ENCODE measurements at places on chromosomes 5 and 9.

GRCh38 chr5:35938568-35939227 lies at the start of gene CAPSL:
Gene CAPSL (minus strand): TSS chr5:35938622. CDS start chr5:35921120, 17,502 bp downstream.
- DNase-seq, result no peak

- no peak for DNase-seq
Measured at GRCh38 chr5:178193251-178193809, 6.2 kb upstream of the GMCL2 start.

DNA sequence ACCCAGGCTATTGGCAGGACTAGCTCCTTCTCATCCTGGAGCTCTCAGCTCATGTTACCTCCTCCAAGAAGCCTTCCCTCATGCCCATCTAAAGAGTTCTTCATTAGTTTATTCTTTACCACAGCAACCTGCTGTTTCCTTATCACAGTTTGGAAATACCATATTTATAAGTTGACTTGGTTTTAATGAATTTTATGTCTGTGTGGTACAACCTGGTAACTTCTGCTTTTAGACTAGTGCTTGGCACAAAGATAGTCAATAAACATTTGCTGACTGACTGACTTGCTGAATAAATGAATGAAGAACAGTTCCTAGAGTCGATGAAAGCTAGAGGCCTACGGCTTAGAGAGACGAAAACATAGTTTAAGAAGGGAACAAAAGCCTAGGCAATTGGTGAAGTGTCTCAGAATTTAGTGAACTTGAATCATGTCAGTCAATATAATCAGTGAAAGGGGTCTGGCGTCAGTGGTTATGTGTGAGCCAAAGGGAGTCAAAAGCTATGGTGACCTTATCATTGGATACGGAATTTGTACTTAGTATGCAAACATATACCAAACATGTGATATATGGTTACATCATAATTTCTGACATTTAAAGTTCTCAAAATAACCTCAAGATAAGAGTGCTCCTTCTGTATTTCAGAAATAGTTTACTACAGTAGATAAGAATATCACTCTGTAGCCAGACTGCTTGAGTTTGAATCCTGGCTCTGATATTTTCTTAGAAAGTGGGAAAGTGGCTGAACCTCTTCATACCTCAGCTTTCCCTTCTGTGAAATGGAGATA lies 239.5 kb downstream of the MCTP1 start:
- DNase-seq, result no peak

DNA sequence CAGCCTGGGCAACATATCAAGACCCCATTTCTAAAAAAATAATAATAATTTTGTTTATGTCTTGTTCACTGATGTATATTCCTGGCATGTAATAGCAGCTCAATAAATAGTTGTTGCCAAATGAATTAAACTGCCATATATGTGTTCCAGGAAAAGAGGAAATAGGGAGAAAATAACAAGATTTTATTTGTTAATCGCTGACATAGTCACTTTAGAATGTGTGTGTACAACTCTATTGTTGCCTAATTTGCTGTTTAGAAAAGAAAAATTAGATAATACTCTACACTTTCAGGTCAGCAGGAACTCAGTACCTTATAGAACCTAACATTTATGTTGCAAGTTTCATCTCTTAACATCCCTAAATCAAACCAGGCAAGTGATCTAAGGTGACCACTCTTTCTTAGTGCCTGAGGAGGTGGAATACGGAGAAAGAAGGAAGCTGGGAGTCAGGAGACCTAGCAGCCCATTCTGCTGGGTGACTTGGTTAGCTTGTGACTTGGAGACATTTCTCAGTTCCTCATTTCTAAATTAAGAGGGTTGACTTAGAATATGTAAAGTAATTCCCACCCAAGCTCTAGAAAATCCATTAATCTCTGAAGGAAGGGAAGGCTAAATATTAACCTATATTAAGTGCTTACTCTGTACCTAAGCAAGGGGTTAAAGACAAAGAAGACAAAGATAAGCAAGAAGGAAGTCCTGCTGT lies 110.3 kb upstream of the IQGAP2 start:
- no peak for DNase-seq

DNA sequence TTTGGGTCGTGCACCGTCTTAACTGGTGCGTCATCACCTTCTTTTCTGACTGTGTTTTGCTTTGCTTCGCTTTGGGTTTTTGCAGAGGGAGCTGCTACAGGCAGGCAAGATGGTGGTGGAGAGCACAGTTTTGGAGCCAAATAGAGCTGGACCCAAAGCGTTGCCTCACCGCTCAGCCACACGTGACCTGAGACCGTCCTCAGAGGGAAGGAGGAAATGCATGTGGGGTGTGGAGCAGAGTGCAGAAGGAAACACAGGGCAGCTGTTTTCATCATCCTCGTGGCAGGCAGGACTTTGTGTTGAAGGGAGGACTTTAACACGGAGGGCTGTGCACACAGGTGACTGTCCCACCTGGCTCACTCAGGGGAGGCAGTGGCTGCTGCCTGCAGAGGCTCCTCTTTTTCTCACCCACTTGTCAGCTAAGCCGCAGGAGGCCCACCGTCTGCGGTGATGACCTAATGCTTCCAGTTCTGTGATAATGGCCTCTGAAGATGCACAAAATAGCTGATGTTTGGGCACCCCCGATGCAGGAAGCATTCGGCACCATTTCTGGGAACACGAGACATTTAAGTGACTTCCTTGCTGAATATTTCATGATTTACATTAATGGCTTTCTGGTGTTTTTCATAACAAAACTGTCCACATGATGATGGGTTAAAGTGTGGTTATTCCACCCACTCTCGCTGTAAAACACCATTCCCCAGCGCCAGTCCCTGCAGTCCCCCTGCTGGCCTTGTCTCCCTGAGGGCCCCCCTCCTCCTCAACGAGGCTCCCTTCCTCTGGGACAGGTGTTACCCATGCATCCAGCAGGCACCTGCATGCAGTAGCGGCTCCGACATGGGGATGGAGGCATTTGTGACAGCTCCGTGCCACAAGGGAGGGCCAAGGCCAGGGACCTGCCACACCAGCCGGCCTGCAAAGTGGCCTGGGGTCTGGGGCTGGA lies 12.4 kb upstream of the UBAC1 start:
- DNase-seq, result no peak

- no peak for DNase-seq
Measured at GRCh38 chr5:116569999-116570398, 4.6 kb downstream of the SEMA6A start.

DNA sequence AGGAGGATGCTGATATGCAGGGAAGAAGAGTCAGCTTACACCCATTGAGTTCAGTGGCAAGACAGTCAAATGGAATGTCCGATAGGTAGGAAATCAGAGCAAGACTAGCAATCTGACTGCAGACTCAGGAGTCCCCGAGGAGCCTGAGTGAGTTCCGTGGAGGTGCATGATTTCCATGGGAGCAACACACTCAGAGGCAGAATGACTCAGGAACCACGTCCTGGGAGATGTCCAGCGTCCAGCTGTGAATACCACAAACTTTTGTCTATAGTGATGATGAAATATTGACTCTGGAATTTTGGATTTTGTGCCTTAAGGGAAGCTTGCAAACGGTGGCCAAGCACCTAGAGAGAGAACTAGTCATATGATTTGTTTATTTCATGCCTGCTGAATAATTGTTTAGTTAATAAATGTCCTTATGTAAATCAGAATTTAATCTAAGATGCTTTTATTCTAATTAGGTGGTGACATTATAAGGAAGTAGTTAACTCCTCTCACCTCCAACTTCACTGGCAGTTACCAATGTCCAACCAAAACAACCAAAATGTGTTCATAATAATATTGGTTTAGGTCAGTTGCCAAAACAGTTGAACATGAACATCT lies 100.4 kb downstream of the PDE4D start:
- no peak for DNase-seq

DNA sequence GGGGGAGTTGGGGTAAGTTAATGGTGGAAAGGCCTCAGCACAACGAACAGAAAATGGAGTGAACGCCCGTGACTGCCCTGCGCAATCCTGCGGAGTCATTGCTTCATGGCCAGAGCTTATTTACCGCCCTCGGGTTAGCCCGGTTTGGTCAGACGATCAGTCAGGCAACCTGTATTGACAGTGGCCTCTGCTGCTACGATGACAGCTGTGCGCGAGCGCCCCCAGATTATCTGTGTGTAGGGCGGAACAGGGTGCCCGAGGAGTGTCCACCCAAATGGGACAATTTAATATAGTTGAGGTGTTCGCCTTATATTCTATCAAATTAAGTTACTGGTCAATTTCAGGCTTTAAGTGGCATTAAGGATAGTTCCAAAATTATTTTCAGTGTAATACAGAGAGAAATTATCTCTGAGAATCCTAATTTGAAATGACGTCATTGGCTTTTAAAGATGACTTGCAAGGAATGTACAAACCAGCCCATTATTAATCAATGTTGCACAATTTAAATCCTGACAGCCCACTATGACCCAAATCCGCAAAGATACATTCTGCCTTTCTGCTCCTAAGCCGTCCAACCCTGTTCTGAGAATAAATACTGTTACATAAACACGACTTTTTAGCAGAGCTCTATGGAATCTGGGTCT lies 879 bp upstream of the UBQLN1 start:
- DNase-seq, result no peak

DNA sequence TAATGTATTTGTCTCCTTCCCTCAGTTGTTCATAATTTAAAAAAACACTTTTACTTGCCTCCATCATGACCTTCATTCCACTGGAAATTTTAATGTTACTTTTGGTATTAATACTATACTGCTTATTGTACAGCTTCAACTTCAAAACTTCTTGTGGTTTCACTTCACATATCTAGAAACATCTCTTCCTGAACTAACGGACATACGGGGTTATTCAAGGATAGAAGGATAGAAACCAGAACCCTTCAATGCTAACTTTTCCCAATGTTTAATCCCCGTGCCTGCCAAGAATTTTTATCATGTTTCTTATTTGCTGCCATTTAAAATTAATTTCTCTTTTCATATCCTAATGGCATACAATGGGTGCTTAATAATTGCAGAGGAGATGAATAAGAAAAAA lies 36.3 kb upstream of the SETD9 start:
- DNase-seq, result no peak

- no peak for DNase-seq
Measured at GRCh38 chr9:13809401-13809800, 504.5 kb downstream of the NFIB start.

DNA sequence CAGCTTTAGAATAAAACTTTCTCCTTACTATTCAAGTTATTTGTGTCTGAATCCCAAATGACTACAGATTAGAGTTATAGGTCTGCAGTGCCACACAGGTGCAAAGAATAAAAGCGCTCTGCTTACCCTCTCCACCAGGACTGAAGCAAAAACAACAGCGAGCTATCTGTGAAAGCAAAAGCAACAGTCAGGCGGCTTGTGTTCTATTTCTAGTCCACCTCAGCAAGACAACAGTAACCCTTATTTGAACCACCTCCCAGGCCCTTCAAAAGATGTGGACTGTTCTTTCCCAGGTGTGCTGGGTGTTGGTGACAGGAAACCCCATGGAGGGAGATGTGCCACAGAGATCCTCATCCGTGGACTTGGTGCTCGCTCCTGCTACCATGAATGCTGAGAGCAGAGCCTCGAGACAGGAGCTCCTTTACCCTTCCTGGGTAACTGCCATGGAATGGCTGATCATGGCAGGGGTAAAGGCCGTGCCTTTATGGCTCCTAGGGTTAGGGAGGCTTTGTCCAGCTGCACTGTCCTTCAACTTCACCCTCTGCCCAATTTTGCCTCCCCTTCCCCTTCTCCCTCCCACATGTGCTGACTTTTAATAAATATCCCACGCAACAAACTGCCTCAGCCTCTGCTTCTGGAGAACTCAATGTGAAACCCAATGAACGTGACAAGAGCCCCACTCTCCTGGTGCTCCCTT lies 108.6 kb downstream of the SERINC5 start:
- DNase-seq, result no peak
